ENCODE measurements at places on chromosomes 5 and 9. TPM values are rescaled to one million over a fixed set of nuclear protein-coding genes. Genes with fewer than 3 reads are reported as not detected.

- no peak overlapping the region for H3K4me3 ChIP-seq
- DNase-seq = no peak
- H3K36me3 ChIP-seq = no peaks in the 10 kb centered on the region
- no peak overlapping the region for H3K27ac ChIP-seq
Observed at GRCh38 chr5:169946743-169947295, 33.5 kb downstream of the INSYN2B start.

DNA sequence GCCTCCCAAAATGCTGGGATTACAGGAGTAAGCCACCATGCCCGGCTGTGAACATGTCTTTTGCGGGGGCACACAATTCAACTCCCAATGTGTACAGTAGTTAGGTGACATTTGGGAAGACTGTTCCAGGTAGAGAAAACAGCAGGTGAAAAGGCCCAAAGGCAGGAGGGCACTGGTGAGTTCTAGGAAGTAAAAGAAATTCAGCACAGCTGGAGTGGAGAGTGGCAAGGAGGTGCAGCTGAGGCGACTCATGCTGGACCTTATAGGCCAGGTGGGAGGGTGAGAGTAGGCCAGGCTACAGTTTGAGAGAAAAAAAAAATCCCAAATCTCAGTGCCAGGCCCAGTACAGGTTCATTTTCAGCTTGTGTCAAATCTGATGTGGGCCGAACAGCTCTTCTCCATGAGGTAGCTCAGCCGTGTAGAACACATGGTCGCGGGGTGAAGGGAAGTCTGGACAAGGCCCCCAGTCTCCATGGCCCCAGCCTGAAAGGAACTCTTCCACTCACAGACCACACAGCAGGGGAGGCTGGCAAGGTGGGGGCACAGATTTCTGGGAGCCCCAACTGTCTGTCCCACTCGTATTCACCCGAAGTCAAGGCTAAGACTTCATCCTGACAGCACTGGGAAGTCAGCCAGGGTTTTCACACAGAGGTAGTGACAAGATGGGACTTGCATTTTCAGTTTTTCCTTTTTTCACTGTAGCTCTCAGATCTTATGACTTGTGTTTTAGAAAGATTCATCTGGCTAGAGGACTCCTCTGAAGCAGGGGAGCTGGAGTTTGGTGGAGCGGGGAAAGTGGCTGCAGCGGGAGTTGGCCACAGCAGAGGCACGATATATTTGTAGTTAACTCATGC is 4.5 kb upstream of the HNRNPAB start:
- H3K4me1 ChIP-seq = peaks cover 10% of the 10 kb centered on the region
- DNase-seq = no peak
- no peak overlapping the region for H3K27ac ChIP-seq
- no peak overlapping the region for H3K4me3 ChIP-seq
- H3K36me3 ChIP-seq = no peaks in the 10 kb centered on the region

DNA sequence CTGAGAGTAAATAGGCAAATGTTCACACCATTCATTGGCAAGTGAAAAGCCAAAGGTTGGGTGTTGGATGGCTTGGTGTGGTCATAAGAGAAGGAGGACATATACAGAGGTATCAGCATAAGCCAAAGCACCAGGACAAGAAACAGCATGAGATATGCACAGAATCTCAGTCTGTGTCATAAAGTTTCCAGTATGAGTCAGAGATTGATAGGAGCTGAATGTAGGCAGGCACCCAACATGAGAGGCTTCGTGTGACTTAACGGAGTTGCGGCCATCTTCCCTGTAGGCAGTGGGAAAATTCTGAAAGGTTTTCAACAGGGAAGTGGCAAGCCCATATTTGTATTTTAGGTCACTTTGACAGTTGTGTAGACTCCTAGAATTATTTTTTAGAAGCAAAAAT is 54.5 kb downstream of the SNCAIP start:
- H3K4me3 ChIP-seq = no peak overlapping the region
- no peaks in the 10 kb centered on the region for H3K36me3 ChIP-seq
- no peak overlapping the region for H3K27ac ChIP-seq
- H3K4me1 ChIP-seq = no peaks in the 10 kb centered on the region
- no peaks in the 10 kb centered on the region for H3K27me3 ChIP-seq

The SLC34A1 gene
- 0.07 TPM for total RNA-seq

The IFNK gene
- not detected for total RNA-seq

- no peak for DNase-seq
- H3K27me3 ChIP-seq = no peaks in the 10 kb centered on the region
- no peak overlapping the region for H3K27ac ChIP-seq
- H3K4me3 ChIP-seq = no peak overlapping the region
Observed at GRCh38 chr9:123723135-123723875, 206.6 kb downstream of the DENND1A start.

The CDC20B gene
- total RNA-seq = not detected

DNA sequence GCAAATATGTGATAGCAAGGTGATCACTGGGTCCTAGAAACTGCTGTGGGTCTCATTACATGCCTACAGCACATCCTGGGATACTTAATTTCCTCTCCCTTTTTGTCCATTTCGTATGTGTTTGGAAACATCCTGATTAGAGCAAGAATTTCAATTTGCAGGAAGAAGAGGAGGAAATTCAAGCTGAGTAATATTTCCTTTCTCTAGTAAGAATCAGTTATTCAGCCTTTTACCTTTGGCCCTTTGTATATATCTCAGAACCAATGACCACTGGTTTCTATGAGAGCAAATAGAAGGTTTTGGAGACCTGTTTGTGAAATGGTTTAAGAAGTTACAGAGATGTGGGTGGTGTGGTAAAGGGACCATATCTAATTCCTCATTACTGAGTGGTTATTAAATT is 171.6 kb downstream of the RMI1 start:
- peaks cover 11% of the 10 kb centered on the region for H3K27me3 ChIP-seq
- H3K4me3 ChIP-seq = no peak overlapping the region
- H3K4me1 ChIP-seq = no peaks in the 10 kb centered on the region
- DNase-seq = no peak
- no peaks in the 10 kb centered on the region for H3K36me3 ChIP-seq

DNA sequence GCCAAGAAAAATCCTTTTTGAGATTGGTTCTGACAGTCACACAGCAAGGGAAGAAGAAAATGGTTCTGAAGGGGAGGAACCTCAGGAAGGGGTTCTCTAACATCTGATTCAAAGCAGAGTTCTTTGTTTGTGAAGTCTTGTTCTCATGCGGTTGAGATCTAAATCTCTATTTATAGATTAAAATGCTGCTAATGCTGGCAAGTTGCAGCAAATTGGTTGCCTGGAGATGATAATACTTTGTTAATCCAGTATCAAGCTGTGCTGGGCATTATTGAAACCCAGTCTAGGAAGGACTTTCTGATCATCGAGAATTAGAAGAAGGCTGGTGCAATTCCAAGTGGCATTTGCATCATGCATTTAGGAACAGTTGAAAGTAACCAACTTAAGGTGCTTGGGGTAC is 34.0 kb upstream of the SLC28A3 start:
- no peaks in the 10 kb centered on the region for H3K4me1 ChIP-seq
- no peak overlapping the region for H3K4me3 ChIP-seq
- DNase-seq = no peak
- H3K27me3 ChIP-seq = no peaks in the 10 kb centered on the region
- no peaks in the 10 kb centered on the region for H3K36me3 ChIP-seq

DNA sequence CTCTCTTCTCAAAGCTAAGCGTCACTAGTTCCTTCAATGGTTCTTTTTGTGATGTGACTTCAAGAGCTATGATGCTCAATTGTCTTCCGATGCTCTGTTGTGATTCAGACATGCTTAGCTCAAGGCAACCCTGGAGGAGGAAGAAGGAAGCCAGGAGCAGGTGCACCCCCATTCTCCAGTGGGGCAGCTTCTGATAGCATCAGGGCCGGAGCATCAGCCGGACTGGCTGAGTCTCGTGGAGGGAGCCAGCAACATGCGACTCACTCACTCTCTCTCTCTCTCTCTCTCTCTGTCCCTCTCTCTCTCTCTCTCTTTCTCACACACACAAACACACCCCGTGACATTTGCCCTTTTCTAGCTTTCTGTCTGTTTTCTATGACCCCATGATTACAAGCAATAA is 140.2 kb downstream of the HSD17B3 start:
- no peak for DNase-seq
- no peak overlapping the region for H3K27ac ChIP-seq
- H3K27me3 ChIP-seq = no peaks in the 10 kb centered on the region

The HRCT1 gene
- total RNA-seq = 1.7 TPM

DNA sequence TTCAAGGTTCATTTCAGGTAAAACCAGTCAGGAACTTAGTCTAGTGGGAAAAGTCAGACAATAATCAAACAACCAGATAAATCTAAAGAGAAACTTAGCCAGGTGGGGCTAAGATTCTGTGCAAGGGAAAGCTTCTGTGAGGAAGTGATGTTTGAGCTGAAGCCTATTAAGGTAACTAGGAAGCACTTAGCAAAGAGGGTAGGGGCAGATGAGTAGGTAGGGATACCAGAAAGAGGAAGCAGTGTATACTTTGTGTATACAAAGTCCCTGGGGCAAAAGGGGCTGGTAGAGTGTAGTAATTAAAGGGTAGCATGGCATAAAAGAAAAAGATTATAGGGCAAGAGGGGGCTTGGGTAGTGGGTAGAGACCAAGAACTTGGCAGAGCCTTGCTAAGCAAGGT is 3.6 kb upstream of the SPATA24 start:
- no peak overlapping the region for H3K4me3 ChIP-seq
- peaks cover 10% of the 10 kb centered on the region for H3K4me1 ChIP-seq
- no peak for DNase-seq
- no peak overlapping the region for H3K27ac ChIP-seq
- H3K27me3 ChIP-seq = no peaks in the 10 kb centered on the region
- no peaks in the 10 kb centered on the region for H3K36me3 ChIP-seq

DNA sequence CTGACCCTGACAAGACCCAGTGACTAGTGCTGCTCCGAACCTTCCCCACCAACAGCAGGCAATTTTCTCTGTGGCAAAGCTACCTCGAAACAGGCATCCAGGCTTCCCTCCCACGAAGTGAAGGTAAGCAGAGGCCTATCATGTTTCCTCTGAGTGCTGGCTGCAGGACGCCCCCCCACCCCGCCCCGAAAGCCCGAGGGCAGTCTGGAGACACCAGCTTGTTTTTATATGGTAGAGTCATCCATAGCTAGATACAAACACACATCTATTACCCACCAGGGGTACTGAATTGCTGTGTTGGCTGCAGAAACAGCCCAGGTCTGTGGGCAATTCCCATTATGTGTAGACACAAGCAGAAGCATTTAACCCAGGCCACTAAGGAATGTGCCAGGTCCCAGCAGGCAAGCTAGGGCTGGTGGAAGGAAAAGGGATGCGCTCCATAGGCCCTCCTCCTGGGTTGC is 40.4 kb downstream of the LIX1 start:
- H3K4me3 ChIP-seq = no peak overlapping the region
- H3K36me3 ChIP-seq = no peaks in the 10 kb centered on the region
- H3K27me3 ChIP-seq = peaks cover 21% of the 10 kb centered on the region
- H3K4me1 ChIP-seq = no peaks in the 10 kb centered on the region

The KCNV2 gene
- total RNA-seq = not detected

The WNK2 gene
- total RNA-seq = 11.7 TPM

- H3K27me3 ChIP-seq = no peaks in the 10 kb centered on the region
- no peaks in the 10 kb centered on the region for H3K36me3 ChIP-seq
- H3K27ac ChIP-seq = no peak overlapping the region
- no peaks in the 10 kb centered on the region for H3K4me1 ChIP-seq
- no peak overlapping the region for H3K4me3 ChIP-seq
- peak; percentile 6 for DNase-seq
Observed at GRCh38 chr9:90898228-90898627, 96.6 kb downstream of the SYK start.

GRCh38 chr5:107437154-107437553 is 233.6 kb downstream of the EFNA5 start:
- H3K27ac ChIP-seq = no peak overlapping the region
- H3K27me3 ChIP-seq = no peaks in the 10 kb centered on the region
- DNase-seq = no peak
- no peak overlapping the region for H3K4me3 ChIP-seq
- no peaks in the 10 kb centered on the region for H3K36me3 ChIP-seq

DNA sequence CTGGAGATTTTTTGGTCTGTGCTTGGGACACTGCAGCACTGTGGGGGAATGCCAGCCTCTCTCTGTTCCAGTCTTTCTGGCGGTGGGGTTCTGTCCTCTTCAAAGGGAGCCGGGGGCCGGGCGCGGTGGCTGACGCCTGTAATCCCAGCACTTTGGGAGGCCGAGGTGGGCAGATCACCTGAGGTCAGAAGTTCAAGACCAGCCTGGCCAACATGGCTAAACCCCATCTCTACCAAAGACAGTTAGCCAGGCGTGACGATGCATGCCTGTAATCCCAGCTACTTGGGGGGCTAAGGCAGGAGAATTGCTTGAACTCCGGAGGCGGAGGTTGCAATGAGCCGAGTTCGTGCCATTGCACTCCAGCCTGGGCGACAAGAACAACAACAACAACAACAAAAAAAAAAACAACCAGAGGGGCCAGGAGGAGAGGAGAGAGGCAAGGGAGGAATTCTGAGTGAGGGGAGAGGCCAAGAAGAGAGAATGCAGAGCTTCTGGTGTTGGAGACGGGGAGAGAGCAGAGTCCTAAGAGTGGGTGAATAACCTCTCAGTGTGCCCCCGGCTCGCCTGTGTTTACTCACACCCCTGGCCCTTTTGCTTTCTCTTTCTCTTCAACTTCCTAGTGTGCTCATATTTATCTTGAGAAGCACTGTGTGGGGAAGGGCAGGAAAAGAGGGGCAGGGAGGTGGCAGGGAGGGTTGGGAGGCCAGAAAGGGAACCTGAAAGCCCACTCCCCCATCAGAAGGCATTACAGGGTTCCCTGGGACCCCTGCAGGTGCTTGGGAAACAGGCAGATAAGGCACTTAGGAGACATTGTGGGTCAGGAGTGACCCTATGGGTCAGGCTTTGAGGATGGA is 3.2 kb upstream of the SET start:
- no peak for DNase-seq
- H3K36me3 ChIP-seq = peaks cover 5% of the 10 kb centered on the region
- peaks cover 41% of the 10 kb centered on the region for H3K4me1 ChIP-seq
- H3K4me3 ChIP-seq = peak overlapping the region; percentile 92

The SPINK6 gene
- total RNA-seq = not detected

DNA sequence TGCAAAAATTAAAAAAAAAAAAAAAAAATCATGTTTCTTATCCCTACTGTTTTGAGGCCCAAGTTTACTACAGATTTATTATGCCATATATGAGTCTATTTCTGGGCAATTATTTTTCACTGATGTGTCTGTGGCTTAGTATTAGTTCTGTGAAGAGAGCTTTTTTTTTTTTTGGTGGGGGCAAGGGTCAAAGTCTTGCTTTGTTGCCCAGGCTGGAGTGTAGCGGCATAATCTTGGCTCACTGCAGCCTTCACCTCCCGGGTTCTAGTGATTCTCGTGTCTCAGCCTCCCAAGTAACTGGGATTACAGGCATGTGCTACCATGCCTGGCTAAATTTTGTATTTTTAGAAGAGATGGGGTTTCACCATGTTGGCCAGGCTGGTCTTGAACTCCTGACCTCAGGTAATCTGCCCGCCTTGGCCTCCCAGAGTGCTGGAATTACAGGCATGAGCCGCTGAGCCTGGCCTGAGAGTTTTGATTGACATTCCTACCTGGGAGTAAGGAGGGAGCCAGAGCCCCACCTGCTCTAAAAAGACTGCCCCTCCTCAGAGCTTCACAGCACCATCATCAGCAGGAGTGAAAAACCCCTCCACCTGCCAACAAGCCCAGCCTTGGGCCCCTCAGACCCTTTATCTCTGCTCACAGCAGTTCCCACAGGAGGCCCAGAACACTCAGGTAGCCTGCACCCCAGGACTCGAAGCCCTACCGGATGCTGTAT is 36.1 kb upstream of the JADE2 start:
- no peaks in the 10 kb centered on the region for H3K36me3 ChIP-seq
- H3K4me3 ChIP-seq = no peak overlapping the region
- H3K27me3 ChIP-seq = no peaks in the 10 kb centered on the region
- no peak for DNase-seq
- no peak overlapping the region for H3K27ac ChIP-seq

Data from PC-3 (cell line).